ENCODE measurements at places on chromosomes 2 and 18.
A peak's percentile ranks its signal among the peaks of the same experiment; 100 is the strongest.

- no peak for DNase-seq
These were observed 56.4 kb upstream of the MGAT5 start for GRCh38 chr2:134197445-134197844.

DNA sequence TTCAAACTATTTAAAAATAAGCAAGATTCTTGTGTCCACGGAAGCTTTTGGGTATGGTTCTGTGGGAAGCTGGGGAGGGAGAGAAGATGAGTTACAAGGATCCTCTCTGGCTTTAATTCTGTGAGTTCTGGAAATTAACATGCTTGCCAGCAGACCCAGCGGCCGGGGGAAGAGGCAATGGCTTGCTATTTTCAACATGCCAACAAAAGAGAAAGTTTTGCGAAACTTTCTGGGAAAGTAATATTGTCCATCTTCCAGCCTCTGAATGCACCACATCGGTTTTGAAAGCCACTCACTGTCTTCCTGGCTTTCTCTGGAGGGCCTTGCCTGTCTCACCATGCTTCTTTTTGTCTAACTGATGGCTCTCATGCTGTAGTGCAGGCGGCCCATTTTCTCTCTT, 85.7 kb downstream of the EN1 start:
- DNase-seq: no peak

GRCh38 chr2:71512386-71512785, 59.0 kb downstream of the DYSF start:
- DNase-seq: no peak

GRCh38 chr2:124879640-124880039, 854.6 kb downstream of the CNTNAP5 start:
- no peak for DNase-seq

DNA sequence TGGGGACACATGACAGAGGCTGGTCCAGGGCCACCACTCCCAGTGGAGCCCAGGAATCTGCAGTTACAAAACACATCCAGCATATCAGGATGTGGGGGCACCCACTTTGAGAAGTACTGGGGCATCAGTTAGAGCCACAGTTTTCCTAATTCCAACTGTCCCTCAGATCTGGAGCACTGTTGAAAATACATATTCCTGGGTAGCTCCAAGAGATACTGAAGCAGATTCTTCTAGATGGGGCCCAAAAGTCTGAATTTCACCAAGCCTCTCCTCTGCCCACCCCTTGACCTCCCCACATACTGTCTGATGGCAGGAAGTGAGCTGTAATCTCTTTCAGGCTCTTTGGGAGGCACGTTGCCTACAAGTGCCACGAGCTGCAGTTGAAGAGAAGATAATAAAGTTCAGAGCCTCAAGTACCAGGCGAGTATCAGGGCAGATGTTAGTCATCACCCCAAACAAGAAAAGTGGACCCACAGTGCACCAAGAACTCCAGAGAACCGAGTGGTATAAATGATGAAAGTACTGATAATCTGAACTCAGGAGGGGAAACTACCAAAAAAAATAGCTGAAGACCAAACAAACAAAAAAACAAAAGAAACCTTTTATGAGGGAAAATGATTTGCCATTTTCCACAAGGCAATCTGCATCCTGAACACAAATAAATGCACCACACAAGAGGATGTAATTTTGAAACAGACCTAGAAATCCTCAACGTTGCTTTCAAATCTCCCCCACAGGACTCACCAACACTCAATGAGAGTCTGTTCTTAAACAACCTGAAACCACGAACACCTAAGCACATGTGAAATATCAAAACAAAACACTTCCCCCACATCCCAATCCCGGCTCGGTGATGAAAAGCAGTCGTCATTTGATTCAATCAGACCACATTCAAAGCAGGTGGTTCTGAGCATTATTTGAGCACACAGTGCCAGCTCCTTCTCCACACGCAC, 98.7 kb downstream of the TCF4 start:
- peak; percentile 53 for DNase-seq

- no peak for DNase-seq
These were observed 17.8 kb upstream of the SPAG16 start for GRCh38 chr2:213266421-213266820.

GRCh38 chr18:76394780-76395476, 100.1 kb downstream of the ZNF516 start:
- no peak for DNase-seq

- DNase-seq: no peak
These were observed 201.2 kb upstream of the CDH20 start for GRCh38 chr18:61132031-61132430.

DNA sequence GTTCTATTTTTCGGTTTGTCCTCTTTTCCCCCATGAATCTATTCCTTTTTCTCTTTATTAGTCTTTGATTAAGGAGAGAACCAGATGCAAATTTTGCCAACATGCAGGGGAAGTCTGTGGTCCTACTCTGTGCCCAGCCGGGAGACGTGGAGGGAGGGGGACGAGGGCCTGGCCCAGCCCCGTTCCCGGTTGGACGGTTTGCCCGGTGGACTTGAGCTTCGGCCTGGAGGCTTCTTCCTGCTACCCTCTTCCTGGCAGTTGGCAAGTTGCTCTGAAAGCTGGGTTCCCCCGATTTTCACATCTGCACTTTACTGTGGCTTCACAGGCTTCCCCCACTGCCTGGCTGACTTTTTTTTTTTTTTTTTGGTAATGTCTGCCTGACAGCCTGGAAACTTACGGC, 39.3 kb upstream of the GBX2 start:
- DNase-seq: no peak

DNA sequence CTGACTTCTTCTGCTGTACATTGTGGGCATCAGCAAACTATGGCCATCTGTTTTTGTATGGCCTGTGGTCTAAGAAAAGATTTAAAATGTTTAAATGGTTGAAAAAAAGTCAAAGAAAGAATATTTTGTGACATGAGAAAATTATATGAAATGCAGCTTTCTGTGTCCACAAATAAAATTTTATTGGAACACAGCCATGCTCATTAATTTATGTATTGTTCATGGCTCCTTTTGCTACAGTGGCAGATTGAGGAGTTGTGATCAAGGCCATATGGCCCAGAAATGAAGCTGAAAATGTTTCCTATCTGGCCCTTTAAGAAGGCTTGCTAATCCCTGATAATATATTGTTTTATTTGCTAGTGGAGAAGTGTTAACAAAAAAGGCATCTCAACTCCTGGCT, 162.0 kb downstream of the SLC4A3 start:
- no peak for DNase-seq

- no peak for DNase-seq
These were observed 26.5 kb downstream of the LYPD6B start for GRCh38 chr2:149064856-149065630.

- no peak for DNase-seq
These were observed 42.8 kb upstream of the GRB14 start for GRCh38 chr2:164664070-164664469.

GRCh38 chr2:68108120-68108519, 45.3 kb upstream of the C1D start:
- no peak for DNase-seq

DNA sequence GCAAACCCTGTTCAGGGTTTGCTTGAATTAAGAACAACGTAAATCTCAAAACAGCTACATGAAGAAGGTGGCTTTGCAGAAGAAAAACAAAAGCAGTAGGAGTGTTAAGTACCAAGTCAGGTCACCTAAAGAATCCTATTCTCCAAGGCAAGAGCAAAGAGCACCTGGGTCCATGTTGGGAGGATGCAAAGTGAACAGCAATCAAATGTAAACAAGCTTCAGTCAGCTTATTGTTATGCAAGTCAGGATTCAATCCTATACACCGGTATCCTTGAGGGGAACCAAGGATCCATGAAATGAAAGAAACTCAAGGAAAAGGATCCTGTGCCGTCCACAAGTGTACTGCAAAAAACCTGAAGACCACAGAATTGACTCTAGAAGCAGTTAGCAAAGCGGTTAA, 261.0 kb upstream of the DDX18 start:
- DNase-seq: no peak

GRCh38 chr2:9668687-9669345, 38.0 kb upstream of the YWHAQ start:
- DNase-seq: no peak

DNA sequence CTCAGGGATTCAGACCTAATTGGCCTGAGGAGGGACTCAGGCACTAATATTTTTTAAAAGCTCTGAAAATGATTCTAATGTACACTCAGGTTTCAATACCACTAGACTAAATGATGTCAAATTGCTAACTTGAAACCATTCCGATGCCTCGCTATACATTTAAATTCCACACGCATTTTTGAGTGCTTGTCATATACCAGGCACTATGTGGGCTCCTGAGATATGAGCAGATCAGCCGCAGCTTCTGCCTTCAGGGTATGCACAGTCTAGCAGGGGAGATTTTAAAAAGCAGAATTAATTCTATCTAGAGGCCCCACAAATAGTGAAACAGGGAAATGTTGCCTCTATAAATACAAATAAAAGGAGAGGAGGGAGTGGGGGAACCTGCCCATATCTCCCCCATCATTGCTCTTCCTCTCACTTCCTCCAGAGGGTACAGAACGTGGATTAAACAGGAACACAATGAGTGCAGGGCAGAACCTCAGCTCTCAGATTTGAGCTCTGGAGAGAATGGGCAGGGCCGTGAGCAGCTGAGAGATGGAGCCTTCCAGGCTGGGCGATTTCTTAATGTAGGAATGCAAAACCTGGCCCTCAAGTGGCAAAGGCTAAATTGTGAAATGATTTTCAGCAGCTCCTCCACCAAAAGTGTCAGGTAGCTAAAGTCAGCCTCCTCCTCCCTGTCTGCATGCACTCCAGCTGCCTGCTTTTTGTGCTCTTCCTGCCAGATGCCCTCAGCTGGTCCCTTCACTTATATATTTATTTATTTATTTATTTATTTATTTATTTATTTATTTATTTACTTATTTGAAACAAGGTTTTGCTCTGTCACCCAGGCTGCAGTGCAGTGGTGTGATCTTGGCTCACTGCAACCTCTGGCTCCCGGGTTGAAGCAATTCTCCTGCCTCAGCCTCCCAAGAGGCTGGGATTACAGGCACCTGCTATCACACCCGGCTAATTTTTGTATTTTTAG, 24.6 kb upstream of the LBH start:
- DNase-seq: no peak

GRCh38 chr2:215904101-215904500, 109.2 kb downstream of the MREG start:
- DNase-seq: no peak

DNA sequence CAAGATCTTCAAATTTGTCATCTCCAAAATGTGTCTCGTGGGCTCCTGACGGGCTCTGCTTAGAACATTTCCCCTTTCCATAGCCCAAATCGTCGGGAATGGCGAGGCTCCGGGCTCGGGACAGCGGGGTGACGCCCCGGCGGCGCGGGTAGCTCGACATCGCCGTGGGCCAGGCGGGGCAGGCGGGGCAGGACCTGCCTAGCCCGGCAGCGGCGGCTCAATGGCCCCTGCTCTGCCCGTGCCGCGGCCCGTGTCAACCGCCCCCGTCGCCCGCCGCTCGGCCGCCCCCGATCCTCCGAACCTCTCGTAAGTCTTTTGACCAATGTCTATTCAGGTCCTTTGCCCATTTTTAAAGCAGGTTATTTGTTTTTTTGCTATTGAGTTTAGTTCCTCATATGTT, 111.2 kb downstream of the PMAIP1 start:
- no peak for DNase-seq

DNA sequence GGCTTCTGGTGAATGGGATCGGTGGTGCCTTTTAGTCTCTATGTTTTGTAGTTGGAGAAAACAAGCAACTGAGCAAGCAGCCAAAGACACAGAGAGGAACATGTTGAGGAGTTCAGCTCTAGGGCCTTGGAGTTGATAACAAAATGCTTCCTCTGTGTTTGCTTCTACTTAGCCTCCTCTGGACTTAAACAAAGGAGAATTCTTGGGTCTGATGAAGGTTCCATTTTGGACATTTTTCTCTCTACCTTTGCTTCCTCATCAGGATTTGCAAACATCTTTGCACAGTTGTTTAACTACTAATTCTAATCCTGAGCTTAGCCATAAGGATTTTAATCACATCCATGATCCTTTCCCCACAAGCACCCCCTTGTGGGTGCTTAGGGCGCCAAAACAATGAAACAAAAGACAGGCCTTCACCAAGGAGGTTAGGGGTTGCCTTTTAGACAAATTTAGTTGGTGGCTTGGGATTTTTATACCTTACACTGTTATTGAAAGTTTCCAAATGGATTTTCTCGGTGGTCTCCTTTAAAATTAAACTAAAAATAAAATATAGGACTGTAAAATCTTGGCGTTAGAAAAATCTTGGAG, 148.5 kb upstream of the SATB2 start:
- DNase-seq: no peak

DNA sequence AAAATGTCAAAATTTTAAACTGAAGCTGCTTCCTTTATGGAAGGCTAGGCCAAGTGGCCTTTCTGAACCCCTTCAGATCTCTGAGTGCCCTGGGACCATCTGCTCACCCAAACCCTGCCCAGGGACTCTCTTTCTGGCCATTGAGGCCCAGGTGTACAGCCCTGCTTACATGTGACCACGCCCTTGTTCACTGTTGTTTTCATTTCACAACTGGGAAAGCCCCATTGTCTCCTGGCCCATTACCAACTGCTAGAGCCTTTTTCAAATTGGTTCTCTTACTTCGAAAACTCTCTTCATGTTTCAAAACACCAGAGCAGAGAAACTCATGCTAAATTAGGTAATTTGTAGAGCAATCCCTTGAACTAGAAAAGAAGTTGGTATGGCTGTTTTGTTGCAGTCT, 219.5 kb upstream of the TANK start:
- DNase-seq: peak; percentile 9

- no peak for DNase-seq
These were observed 22.4 kb downstream of the TMEM200C start for GRCh38 chr18:5872886-5873285.

- no peak for DNase-seq
These were observed 352.7 kb upstream of the SOX11 start for GRCh38 chr2:5339473-5339872.

DNA sequence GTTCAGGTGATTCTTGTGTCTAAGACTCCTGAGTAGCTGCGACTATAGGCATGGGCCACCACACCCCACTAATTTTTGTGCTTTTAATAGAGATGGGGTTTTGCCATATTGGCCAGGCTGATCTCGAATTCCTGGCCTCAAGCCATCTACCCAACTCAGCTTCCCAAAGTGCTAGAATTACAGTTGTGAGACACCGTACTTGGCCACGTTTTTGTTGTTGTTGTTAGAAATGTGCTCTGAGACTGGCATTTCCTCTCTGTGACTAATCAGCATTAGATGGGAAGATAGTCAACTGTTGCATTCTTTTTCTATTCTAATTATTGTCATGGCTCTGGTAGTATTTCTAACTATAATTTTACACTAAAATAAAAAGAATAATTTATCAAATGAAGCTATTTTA, 191.7 kb downstream of the CAMKMT start:
- DNase-seq: no peak

DNA sequence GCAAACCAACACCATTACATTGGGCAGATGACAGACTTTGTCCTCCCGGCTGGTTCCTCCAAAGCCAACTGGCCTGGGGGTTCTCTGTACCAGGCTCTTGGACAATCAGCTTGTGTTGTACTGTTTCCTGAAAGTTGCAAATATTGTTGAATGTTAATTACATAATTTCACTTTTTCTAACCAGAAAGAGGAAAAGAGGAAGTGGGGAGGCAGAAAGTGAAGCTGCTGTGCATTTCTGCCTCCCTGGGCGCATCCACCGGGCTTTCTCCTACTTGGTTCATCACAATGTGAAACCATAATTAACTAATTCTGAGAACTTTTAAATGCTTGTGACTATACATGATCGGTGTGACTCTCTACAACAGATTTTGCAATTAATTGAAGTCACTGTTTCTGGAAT, 10.1 kb downstream of the TWIST2 start:
- DNase-seq: no peak
